Nephron progenitor cell (in vitro differentiated cells): ENCODE measurements at places on chromosomes 4 and X.

- DNase-seq, result no peak
Observed at GRCh38 chrX:11465648-11466411, 172.6 kb downstream of the AMELX start.

DNA sequence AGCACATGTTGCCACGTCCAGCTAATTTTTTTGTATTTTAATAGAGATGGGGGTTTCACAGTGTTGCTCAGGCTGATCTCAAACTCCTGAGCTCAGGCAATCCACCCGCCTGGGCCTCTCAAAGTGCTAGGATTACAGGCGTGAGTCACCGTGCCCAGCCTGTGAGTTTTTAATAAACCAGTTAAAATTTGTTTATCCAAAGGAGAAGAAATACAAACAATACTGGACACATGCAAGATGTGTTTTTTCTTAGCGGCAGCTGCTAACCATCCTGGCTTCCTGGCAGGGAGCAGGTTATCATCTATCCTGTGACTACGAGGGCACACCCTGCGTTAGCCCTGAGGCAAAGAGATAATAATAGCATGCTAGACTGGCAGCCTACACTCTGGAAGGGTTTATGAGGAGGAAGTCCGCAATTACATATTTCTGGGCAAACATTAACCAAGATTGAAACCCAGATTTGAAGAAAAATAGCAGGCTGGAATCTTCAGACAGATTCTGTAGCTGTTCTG, 191.4 kb downstream of the SPRY1 start:
- no peak for DNase-seq

- DNase-seq, result no peak
Observed at GRCh38 chrX:54386314-54386713, 28.5 kb upstream of the WNK3 start.

DNA sequence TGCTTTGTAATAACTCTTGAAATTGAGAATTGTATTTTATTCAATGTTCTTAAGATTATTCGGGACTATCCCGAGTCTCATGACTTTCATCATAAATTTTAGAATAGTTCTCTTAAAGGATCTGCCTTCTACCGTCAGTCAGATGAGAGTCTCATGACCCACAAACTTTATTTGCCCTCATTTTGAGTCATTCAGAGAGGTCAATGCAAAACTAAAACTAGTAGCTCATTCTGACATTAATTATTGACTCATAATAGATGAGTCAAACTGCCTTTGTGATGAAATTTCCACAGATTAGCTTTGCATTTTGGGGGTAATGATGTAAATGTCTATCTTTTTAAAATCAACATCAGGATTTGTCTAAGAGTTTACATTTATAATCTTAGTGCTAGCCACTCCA, 1527.3 kb downstream of the TECRL start:
- no peak for DNase-seq

- DNase-seq, result no peak
Observed at GRCh38 chr4:30959781-30960485, 239.8 kb downstream of the PCDH7 start.

DNA sequence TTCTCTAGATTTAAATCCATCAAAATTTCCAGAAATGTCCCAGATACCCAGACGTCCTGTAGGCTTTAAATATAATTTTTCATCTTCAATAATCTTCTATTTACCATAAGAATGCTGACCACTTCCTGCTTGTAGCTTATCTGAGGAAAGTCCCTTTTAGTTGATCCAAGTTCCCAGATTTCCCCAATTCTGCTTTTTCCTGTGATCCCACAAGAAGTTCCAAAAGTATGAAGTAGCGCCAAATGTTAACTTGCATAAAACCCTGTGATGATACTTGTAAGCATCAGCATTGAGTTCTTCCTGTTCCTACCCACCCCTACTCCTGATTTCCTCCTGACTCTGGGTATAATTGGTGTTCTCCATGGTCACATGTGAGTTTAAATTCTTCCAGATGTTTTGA, 10.6 kb upstream of the TLR8 start:
- DNase-seq, result no peak

GRCh38 chrX:5915783-5916182, 312.9 kb downstream of the NLGN4X start:
- DNase-seq, result no peak

DNA sequence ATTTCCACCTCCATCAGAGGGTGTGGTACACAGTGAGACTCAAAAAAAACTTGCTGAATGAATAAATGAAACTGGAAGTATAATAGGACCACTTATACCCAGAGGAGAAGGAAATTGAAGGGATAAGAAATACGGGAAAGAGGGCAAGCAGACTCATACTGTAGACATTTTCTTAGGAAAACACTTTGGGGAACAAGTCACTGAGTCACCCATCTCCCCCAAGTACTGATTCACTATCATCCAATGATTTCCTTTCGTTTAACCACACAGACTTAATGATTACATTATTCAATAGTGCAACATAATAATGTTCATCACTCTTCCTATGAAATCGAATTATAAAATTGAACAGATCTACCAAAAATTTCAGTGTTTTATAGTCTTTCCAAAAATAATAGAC, 97.1 kb downstream of the LDB2 start:
- no peak for DNase-seq

DNA sequence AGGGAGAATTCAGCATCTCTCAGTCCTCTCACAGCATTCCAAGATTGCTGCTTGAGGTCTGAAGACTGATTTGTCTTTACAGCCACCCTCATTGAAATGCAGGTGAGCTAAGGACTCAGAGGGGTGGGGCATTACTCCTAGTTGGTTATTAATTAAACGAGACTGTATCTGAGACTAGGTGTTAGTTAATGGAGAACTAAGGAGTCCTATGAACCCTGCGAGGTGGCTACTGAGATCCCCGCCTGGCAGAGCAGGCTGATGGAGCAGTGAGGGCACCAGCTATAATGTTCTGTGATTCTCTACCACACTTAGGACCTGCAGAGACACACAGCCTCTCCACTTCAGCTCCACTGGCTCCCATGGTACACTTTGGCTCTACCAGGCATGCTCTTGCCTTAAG, 215.3 kb downstream of the MID1IP1 start:
- no peak for DNase-seq
